ENCODE measurements at places on chromosomes 6 and 20.

- no peak for DNase-seq
Observed at GRCh38 chr6:20875369-20875963, 341.2 kb downstream of the CDKAL1 start.

- no peak for DNase-seq
Observed at GRCh38 chr20:48162621-48163020, 377.3 kb upstream of the SULF2 start.

GRCh38 chr20:36499723-36500501 is 41.4 kb upstream of the MYL9 start:
- no peak for DNase-seq

DNA sequence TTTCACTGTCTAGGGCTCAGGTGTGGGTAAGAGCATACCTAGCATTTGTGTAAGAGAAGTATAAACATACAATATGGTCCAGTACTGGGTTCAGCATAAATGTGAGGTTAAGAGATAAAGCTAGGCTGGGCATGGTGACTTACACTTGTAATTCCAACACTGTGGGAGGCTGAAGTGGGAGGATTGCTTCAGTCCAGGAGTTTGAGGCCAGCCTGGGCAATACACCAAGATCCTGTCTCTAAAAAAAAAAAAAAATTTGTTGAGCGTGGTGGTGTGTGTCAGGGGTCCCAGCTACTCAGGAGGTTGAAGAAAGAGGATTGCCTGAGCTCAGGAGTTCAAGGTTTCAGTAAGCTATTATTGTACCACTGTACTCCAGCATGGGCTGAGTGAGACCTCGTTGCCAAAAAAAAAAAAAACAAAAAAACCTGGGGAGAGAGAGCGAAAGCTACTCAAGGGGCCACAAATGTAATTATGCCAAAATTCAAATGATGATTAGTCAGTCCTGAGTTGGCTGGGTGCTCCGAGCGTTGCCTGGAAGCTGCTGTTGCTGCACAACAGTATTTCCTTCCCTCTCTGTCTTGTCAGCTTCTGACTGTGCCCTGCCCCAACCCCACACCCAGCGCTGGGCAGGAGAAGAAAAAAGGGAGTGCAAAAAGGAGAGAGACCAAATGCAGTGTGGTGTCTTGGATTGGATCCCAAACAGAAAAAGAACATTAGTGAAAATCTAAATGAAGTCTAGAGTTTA is 24.0 kb downstream of the CMTR1 start:
- DNase-seq, result no peak

DNA sequence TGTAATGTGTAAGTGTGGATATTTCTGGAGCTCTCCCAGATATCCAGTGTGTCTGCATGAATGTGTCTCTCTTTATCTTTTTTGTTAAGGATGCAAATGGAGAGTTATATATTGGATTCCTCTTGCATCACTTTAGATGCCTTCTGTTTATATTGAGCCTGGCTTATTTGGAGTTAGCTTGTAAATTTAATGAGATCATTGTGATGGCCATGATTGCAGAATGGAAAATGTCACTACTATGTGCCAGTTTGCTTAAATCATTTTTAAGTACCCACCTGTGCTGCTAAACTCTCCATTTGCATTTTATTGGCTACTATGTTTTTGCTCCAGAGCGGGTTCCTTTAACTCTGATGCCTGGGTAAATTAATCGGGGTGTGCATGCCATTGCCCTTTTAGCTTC is 334.8 kb downstream of the UTRN start:
- DNase-seq, result no peak

DNA sequence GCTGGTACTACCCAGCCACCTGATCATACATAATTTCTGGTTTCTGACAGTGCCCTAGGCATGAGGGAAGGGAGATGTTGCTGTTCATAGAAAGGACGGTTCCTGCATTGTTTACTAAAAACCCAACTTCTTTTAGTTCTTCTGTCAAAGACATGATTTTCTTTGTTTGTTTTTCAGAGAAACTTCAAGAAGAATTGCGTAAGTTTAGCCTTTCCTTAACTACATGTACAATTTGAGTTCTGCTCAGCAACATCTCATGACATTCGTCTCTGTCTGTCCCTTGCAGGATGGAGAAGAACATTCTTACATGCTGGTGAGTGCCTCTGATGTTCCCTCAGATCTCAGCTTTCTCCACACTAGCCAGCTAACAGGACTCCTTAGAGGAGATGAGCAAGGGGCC is 8.0 kb downstream of the BTN2A1 start:
- no peak for DNase-seq

GRCh38 chr6:164928728-164929407 is 380.5 kb downstream of the C6orf118 start:
- no peak for DNase-seq

DNA sequence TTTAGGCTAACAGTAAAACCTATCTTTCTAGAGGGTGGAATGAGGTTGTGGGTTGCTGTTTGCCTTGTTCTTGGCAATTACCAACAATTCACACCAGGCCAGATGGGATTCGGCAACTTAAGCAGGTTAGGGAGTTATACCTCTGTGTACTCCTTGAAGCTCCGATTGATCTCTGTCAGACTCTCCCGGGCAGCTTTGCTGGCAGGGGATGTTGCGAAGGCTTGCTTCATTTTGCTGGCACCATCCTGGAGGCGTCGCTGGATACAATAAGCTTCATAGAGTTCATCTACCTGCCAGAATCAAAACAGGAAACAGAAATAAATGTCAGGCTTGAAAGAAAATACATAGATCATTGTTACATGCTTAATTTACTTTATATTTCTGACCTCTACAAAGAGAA is 66.4 kb upstream of the ARMH2 start:
- no peak for DNase-seq

GRCh38 chr6:10733151-10733715 is 10.4 kb downstream of the TMEM14C start:
- no peak for DNase-seq

GRCh38 chr6:2734488-2735166 is 16.1 kb downstream of the MYLK4 start:
- no peak for DNase-seq

DNA sequence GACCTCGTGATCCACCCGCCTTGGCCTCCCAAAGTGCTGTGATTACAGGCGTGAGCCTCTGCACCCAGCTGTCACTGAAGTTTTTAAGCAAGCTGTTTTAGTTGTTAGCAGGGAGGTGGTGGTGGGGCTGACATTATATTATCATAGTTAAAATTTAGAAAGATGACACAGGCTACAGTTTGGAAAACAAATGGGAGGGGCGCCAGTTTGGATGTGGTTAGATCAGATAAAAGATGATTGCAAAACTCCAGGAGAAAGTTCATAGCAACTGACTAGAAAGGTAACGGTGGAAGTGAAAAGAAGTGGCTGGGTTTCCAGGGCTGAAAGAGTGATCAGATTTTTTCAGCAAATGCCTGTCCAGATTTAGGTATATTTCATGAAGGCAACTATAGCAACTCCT is 311.9 kb upstream of the CITED2 start:
- no peak for DNase-seq

- no peak for DNase-seq
Observed at GRCh38 chr20:8780915-8781314, 288.0 kb upstream of the PLCB4 start.

- no peak for DNase-seq
Observed at GRCh38 chr6:139240161-139241010, 51.4 kb downstream of the TXLNB start.

DNA sequence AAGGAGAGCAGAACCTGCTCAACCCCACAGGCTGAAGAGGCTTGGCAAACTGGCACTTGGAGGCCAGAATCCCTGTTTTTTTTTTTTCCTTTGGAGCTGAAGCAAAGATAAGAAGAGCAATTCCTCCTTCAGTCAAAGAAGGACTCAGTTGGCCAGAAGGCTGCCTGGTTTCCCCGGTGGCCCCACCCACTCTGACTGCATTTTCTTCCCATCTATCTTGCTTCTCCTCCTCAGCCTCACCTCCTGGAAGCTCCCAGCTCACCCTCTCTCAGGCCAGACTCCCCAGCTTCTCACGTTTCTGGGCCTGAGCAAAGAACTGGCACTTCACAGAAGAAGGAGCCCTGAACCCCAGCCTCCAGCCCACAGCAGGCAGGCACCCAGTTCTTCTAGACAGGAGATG is 2.4 kb downstream of the LRFN2 start:
- no peak for DNase-seq

- DNase-seq, result no peak
Observed at GRCh38 chr6:84492241-84493165, 265.1 kb upstream of the CEP162 start.

DNA sequence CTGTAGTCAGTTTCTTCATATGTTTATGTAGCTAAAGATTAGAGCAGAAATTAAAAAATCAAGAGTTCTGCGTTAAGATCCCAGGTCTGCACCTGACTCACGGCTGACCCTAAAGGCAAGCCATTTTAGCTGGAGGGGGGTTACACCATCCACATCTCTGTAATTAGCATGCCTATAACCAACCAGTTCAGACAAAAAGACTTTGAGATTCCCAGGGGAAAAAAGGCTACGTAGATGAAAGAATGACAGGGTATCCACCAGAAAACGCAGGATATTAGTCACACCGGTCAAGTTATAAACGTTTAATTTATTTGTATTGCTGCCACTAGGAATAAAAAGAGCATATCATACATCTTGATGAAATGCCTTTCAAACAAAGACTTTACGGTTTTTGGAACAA is 299.1 kb downstream of the FOXC1 start:
- no peak for DNase-seq

- DNase-seq, result no peak
Observed at GRCh38 chr20:57627339-57627738, 7.1 kb upstream of the ZBP1 start.

GRCh38 chr6:128601060-128601459 is 80.7 kb upstream of the PTPRK start:
- no peak for DNase-seq

- DNase-seq, result peak; percentile 34
Observed at GRCh38 chr20:46063652-46064054, 26.1 kb downstream of the NCOA5 start.

DNA sequence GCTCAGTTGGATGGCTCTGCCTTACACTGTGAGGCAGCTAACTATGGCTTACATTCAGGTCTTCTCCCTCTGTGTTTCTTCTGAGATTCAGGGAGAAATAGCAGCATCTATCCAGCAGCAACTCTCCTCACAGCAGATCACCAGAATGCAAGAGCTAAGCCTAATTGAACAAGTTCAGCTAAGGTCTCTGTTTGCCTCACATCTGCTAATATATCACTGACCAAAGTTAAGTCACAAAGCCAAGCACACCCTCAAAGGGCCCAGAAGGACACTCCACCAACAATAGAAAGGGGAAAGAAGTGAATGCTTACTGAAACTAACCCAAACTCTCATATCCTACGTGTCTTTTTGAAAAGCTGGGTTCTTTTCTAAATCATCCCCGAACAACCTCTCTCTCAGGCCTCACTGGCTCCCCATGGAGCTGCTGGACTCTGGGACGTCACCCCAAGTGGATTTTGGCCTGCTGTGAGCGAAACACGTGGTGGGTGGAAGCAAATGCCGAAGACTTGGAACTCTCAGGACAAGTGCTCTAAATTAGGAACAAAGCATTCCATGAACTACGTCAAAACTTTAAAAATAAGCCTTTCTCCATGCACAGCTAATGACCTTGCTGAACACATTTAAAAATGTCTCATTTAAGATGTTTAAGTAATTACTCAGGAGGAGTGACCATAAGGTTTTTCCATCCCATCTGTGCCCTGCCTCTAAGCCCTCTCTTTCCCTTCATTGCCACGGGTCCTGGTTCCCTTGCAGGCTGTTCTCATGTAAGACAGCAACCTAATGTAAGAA is 167.5 kb upstream of the PLCB4 start:
- DNase-seq, result no peak

DNA sequence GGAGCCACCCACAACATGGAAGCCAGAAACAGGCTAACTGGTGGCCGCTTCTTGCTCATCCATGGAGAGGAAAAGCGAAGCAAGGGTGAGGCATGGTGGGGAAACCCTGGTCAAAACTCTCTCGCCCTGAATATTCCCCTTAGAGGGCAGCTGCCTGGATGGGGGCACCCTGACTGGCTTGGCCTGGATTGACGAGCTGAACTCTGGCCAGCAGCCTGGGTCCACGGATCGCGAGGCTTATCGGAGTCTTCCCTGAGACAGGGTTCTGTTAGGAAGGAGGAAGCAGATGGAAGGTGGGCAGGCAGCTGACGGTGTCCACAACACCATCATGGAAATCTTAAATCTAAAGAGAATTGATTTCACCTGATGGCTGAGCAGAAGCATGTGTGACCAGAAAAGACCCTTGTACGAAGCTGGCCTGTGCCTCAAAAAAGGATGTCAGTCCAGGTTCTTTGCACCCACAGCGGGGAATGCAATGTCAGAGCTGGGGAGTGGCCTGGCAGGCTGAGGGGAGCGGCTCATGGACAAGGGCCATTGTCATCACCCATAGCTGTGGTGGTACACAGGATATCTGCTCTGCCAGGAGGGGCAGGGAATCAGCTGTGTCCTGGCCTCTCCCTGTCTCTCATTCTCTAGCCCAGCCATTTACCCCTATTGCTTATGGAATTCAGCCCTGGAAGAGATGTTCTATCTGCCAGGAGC is 109.4 kb upstream of the SNX9 start:
- no peak for DNase-seq

GRCh38 chr6:153104220-153104619 is 26.9 kb downstream of the RGS17 start:
- DNase-seq, result no peak

DNA sequence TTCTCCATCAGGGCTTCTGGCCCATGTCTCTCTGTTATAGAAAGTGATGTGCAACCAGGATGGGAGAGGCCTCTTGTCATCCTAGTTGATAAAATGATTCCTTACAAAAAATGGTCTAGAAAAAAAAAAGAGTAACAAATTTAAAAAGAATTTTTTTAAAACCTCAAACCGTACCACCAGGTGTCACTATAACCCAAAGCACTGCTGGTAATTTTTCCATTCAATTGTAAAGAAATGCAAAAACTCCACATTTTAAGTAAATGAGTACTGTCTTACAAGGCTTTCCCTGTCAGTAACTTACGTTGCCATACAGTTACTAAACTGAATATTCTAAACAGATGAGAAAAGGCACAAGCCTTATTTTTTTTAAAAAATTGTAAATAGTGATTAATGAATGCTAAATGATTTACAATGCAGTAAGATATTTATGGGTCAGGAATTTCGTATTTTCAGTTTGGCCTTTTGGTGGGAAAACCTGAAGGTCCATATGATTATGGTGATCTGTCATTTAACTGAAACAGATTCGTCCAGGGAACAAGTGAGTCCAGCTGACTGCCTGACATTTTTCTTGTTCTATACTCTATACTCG is 95.4 kb downstream of the OGFRL1 start:
- DNase-seq, result no peak

- no peak for DNase-seq
Observed at GRCh38 chr6:56772737-56773184, 130.1 kb upstream of the DST start.

GRCh38 chr6:73694711-73695411 is 1.1 kb upstream of the CD109 start:
- DNase-seq, result no peak

- DNase-seq, result no peak
Observed at GRCh38 chr6:30231067-30231466, 17.9 kb upstream of the TRIM26 start.
